ENCODE measurements at places on chromosomes 5 and 9. TPM values are rescaled to one million over a fixed set of nuclear protein-coding genes. Genes with fewer than 3 reads are reported as not detected.
A peak's percentile ranks its signal among the peaks of the same experiment; 100 is the strongest.

- H3K36me3 ChIP-seq: peaks cover 4% of the 10 kb centered on the region
- H3K4me1 ChIP-seq: peaks cover 26% of the 10 kb centered on the region
- no peak for DNase-seq
- no peak overlapping the region for H3K27ac ChIP-seq
Measured at GRCh38 chr5:154830596-154830995, 19.8 kb downstream of the FAXDC2 start.

- H3K27ac ChIP-seq: no peak overlapping the region
- no peak for DNase-seq
- H3K27me3 ChIP-seq: no peaks in the 10 kb centered on the region
- H3K4me3 ChIP-seq: no peak overlapping the region
- H3K36me3 ChIP-seq: no peaks in the 10 kb centered on the region
Measured at GRCh38 chr5:85462957-85463356, 1078.3 kb upstream of the EDIL3 start.

The STC2 gene
- total RNA-seq: 12.0 TPM

DNA sequence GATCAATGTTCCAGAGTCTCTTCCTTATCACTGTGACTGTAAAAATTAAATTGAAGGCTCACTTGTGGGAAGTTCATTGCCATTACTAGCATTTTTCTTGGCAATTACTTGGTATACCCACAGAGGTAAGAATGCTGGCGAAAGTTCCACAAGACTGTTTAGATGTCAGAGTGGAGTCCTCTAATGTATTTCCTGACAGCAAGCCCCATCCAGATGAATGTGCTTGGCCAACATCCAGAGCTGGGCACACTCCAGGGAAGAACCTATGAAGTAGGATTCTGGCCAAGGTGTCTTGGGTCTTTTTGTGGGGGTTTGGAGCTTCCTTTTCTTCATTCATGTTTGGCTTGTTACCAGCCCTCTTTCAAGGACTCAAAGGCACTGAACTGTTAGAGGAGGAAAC is 473.6 kb downstream of the DMAC1 start:
- H3K4me3 ChIP-seq: no peak overlapping the region
- H3K27me3 ChIP-seq: no peaks in the 10 kb centered on the region
- H3K27ac ChIP-seq: no peak overlapping the region

DNA sequence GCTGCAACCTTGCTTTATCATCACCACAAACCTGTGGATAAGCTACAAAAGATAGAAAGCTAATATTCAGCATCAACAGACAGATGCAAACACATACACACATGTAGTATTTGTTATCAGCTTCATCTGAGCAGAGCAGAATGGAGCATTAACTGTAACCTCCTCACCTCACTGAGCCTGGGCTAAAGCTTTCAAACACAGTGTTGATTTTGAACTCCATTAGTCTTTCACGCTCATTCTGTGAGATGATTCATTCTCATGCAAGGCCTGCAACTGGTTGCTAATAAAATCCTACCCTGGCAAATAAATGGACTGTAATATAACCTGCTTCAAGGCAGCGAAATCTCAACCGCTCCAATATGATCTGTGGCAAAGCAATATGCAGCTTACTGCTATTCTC is 1360.6 kb upstream of the ACO1 start:
- DNase-seq: no peak
- no peaks in the 10 kb centered on the region for H3K36me3 ChIP-seq
- H3K27me3 ChIP-seq: no peaks in the 10 kb centered on the region
- H3K4me1 ChIP-seq: no peaks in the 10 kb centered on the region

DNA sequence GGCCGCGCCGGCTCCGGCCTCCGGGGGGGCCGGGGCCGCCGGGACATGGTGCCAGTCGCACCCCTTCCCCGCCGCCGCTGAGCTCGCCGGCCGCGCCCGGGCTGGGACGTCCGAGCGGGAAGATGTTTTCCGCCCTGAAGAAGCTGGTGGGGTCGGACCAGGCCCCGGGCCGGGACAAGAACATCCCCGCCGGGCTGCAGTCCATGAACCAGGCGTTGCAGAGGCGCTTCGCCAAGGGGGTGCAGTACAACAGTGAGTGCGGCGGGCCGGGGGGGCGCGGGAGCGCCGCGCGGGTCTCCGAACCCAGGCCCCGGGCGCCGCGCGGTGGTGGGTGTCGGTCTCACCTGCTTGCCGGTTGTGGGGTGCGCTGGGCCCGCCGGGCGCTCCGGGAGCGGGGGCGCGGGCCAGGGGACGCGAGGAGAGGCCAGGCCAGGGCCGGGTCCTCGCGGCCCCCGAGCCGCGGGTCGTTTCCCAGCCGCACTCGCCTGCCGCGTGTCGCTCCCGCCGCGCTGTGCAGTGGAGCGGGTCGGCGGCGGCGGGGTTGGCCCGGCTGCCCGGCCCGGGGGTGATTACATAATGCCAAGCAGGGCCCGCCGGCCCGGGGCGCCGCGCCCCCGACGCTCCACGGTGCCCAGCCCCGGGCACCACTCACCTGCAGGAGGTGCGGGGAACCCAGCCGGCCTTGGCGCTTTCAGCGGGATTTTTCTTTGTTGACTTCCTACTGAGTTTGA is 492 bp downstream of the RABL6 start:
- peak overlapping the region; percentile 46 for H3K27ac ChIP-seq
- DNase-seq: no peak
- peaks cover 23% of the 10 kb centered on the region for H3K4me1 ChIP-seq
- H3K27me3 ChIP-seq: no peaks in the 10 kb centered on the region

The ZDHHC11 gene
- 0.54 TPM for total RNA-seq

The BAAT gene
- not detected for total RNA-seq

GRCh38 chr5:112917453-112917995 is 4.5 kb downstream of the REEP5 start:
- peaks cover 65% of the 10 kb centered on the region for H3K4me1 ChIP-seq
- H3K27ac ChIP-seq: peak overlapping the region; percentile 94
- H3K27me3 ChIP-seq: no peaks in the 10 kb centered on the region
- no peak for DNase-seq

GRCh38 chr5:103589357-103589756 is 26.8 kb upstream of the NUDT12 start:
- H3K4me3 ChIP-seq: no peak overlapping the region
- no peaks in the 10 kb centered on the region for H3K27me3 ChIP-seq
- no peak overlapping the region for H3K27ac ChIP-seq
- no peaks in the 10 kb centered on the region for H3K36me3 ChIP-seq
- DNase-seq: no peak

DNA sequence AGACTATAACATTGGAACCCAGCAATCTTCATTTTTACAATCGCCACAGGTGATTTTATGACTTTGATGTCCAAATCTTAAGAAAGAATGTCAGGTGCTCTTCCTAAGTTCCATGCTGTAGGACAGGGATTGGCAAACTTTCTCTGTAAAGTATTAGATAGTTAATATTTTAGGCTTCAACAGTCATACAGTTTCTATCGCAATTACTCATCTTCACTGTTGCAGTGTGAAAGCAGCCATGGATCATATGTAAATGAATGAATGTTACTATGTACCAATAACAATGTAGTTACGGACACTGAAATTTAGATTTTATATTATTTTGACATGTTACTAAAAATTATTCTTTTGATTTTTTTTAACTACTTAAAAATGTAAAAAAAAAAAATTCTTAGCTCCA is 169.7 kb downstream of the DTWD2 start:
- H3K4me1 ChIP-seq: no peaks in the 10 kb centered on the region
- no peaks in the 10 kb centered on the region for H3K36me3 ChIP-seq
- no peak for DNase-seq
- H3K27me3 ChIP-seq: no peaks in the 10 kb centered on the region

The IL3 gene
- total RNA-seq: not detected

GRCh38 chr5:15234911-15235310 is 265.1 kb upstream of the FBXL7 start:
- H3K4me1 ChIP-seq: no peaks in the 10 kb centered on the region
- no peak for DNase-seq
- H3K4me3 ChIP-seq: no peak overlapping the region

GRCh38 chr5:135223891-135224625 is 175.0 kb downstream of the MACROH2A1 start:
- H3K27me3 ChIP-seq: no peaks in the 10 kb centered on the region
- no peak overlapping the region for H3K27ac ChIP-seq
- no peaks in the 10 kb centered on the region for H3K4me1 ChIP-seq
- DNase-seq: no peak

GRCh38 chr5:54347221-54347865 is 37.0 kb upstream of the ARL15 start:
- no peak for DNase-seq
- no peaks in the 10 kb centered on the region for H3K27me3 ChIP-seq
- no peaks in the 10 kb centered on the region for H3K4me1 ChIP-seq
- H3K4me3 ChIP-seq: no peak overlapping the region
- no peak overlapping the region for H3K27ac ChIP-seq
- no peaks in the 10 kb centered on the region for H3K36me3 ChIP-seq

GRCh38 chr9:100217536-100217935 is 118.5 kb downstream of the INVS start:
- no peak for DNase-seq
- no peak overlapping the region for H3K27ac ChIP-seq
- no peak overlapping the region for H3K4me3 ChIP-seq
- H3K4me1 ChIP-seq: no peaks in the 10 kb centered on the region
- H3K36me3 ChIP-seq: no peaks in the 10 kb centered on the region

- no peak overlapping the region for H3K4me3 ChIP-seq
- DNase-seq: peak; percentile 78
- H3K27me3 ChIP-seq: no peaks in the 10 kb centered on the region
- no peak overlapping the region for H3K27ac ChIP-seq
Measured at GRCh38 chr5:42751044-42751443, 5.6 kb upstream of the CCDC152 start.

The ECM2 gene
- total RNA-seq: 15.2 TPM

- no peaks in the 10 kb centered on the region for H3K36me3 ChIP-seq
- DNase-seq: peak; percentile 51
- H3K27me3 ChIP-seq: no peaks in the 10 kb centered on the region
- H3K4me1 ChIP-seq: peaks cover 8% of the 10 kb centered on the region
- peak overlapping the region; percentile 20 for H3K27ac ChIP-seq
Measured at GRCh38 chr5:56608217-56608925, 207.0 kb upstream of the MAP3K1 start.

DNA sequence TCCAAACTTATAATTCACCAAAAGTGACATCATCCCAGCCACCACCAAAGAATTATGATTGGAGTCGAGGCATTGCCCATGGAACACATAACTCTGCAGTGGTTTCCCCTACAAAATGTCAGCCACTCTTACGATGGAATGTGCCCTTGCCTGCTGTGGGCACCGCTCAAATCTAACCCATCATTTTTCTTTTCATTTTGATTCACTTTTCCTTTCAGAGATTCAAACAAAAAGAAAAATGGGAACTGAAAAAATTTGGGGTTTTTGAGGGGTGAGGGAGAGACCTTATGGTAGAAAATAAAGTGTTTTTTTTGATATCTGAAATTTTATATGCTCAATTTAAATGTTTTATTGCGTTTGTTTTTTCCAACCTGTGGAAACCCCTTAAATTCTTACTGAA is 28.1 kb downstream of the SMARCA2 start:
- H3K36me3 ChIP-seq: peaks cover 18% of the 10 kb centered on the region
- no peaks in the 10 kb centered on the region for H3K4me1 ChIP-seq

DNA sequence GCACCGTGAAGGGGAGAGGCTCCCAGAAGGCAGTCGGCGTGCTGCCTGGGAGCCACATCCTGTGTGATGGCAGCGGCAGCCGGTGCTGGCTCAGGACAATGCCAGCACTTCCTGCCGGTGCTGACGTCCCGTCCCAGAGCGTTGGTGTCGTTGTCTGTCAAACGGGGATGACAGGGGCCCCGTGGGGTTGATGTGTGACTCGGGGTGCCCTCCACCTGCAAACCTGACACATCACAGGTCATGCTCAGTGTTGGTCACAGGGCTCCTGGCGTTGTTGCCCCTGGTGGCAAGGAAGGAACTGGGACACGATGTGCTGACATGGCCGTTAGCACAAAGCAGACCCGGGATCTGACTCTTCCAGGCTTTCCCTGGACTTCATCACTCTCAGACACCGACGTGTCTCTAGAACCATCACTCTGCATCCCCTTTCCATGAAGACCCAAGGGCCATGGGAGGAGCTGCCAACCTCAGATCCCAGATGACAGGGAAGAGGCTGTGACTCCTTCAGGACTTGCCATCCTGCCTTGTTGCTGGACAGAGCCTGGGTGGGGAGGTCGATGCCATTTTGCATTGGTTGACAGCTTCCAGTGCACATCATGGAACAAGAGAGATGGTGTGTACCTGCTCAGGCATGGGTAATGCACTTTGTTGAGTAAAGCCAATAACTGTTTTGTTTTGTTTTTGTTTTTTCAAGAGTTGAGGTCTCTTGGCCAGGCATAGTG is 21.5 kb downstream of the PLPP7 start:
- peak; percentile 12 for DNase-seq
- no peaks in the 10 kb centered on the region for H3K4me1 ChIP-seq
- H3K4me3 ChIP-seq: no peak overlapping the region
- no peak overlapping the region for H3K27ac ChIP-seq

- no peak overlapping the region for H3K4me3 ChIP-seq
- DNase-seq: peak; percentile 16
- no peak overlapping the region for H3K27ac ChIP-seq
- no peaks in the 10 kb centered on the region for H3K36me3 ChIP-seq
- H3K27me3 ChIP-seq: no peaks in the 10 kb centered on the region
Measured at GRCh38 chr5:78008356-78008967, 232.3 kb upstream of the TBCA start.

The CSF2 gene
- not detected for total RNA-seq

The SLC2A8 gene
- total RNA-seq: 31.9 TPM

The CEL gene
- total RNA-seq: 0.33 TPM

The HAVCR2 gene
- total RNA-seq: 2.2 TPM

- H3K27me3 ChIP-seq: no peaks in the 10 kb centered on the region
- DNase-seq: no peak
- no peak overlapping the region for H3K4me3 ChIP-seq
- H3K4me1 ChIP-seq: peaks cover 10% of the 10 kb centered on the region
Measured at GRCh38 chr5:154642499-154643245, 112.5 kb upstream of the LARP1 start.

DNA sequence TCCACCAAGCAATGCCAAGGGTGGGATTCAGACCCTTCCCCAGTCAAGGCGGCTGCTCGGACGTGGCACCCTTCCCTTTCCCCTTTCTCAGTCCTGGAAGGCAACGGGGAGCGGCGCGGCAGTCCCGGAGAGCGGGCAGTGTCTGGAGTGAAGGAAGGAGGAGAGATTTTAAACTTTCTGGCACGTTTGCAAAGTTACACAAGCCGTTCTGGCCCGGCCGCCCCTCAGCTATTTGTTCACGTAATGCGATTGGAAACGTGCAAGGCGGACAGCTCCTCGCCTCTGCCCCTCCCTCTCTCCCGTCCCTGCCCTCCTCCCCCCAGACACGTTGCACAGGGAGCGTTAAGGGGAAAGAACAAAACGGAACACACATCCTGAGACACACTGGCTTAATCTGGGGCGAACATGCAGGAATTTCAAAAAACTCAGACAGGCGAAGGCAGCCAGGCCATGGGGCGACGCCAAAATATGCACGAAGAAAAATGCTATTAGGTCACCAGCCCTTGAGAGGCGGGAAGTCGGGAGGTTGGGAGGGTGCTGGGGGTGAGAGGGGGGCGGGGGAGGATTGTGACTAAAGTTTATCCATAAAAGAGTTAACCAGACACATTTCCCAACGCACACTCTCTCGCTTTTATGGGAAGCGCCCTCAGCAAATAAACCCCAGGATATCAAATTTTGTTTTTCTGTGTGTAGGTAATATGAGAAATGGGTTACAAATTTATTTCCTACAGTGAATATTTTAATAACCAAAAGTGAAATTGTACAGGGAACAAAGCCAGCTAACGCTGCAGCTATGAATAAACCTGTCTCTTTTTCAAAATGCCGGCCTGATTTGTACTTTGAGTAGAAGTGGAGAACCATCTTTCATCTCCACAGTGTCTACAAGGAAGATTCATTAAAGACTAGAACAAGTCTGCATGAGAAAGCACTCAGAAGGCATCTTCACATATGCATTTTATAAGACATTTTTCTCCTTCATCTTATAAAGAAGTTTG is at the start of gene LOX:
Gene LOX, minus strand, starts transcription at position 144 of the 995 bp plus-strand sequence. CDS start 274 bp downstream, outside the sequence.
- H3K4me1 ChIP-seq: peaks cover 5% of the 10 kb centered on the region
- peak; percentile 75 for DNase-seq
- no peaks in the 10 kb centered on the region for H3K27me3 ChIP-seq
- peak within 1 kb of the TSS; percentile 57 for H3K27ac ChIP-seq
